ENCODE measurements at places on chromosomes 3 and 15. TPM values are rescaled to one million over a fixed set of nuclear protein-coding genes. Genes with fewer than 3 reads are reported as not detected.

The ITIH3 gene
- total RNA-seq: 0.45 TPM

The RNU5B-1 gene
- not detected for total RNA-seq

- no peak for DNase-seq
These were observed 223.7 kb downstream of the FMN1 start for GRCh38 chr15:32970847-32971246.

GRCh38 chr3:112709911-112710310 is 69.0 kb upstream of the CCDC80 start:
- DNase-seq: no peak

GRCh38 chr3:173986861-173987410 is 589.4 kb downstream of the NLGN1 start:
- DNase-seq: no peak

DNA sequence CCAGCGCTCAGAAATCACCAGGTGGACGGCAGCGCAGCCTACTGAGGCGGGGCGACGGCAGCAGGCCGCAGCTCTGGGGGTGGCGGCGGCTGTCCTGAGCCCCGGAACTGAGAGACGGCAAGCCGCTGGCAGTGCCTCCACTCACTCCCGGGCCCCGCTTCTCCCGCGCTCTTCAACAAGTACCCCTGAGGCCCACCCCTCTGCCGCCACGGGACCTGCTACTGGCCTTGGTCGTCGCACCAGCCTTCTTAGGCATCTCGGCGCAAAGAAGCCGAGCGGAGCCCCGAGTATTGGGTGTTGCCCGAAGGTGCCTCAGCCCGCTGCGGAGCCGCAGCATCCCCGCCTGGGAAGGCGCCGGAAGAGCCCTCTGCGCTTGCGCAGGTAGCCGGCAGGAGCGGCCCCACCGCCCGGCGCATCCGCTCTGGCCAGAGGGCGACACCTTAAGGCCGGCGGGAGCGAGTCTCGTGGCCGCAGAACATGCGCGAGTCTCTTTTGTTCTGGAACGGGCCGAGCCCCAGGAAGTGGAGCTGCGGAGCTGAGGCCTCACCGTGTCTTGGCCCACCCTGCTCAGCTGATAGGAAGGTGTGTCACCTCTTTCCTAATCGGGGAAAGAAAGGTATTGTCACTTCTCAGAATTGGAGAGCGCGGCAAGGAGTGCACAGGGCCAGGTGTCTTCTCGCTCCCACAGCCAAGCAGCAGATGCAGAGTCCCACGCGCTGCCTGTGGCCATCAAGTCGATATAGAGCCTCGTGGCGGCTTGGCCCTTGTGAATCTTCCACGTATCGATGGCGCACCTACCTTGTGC is at the start of gene C15orf40:
Gene C15orf40 (minus strand): TSS at position 369 of the 805 bp plus-strand sequence. CDS start 32 bp downstream, at position 337.
- DNase-seq: peak; percentile 93

GRCh38 chr3:29226706-29227105 is 54.2 kb upstream of the RBMS3 start:
- DNase-seq: no peak
